ENCODE measurements at places on chromosomes 2 and 18. TPM values are rescaled to one million over a fixed set of nuclear protein-coding genes. Genes with fewer than 3 reads are reported as not detected.

GRCh38 chr18:11091746-11092145, 57.6 kb downstream of the PIEZO2 start:
- DNase-seq, result no peak

DNA sequence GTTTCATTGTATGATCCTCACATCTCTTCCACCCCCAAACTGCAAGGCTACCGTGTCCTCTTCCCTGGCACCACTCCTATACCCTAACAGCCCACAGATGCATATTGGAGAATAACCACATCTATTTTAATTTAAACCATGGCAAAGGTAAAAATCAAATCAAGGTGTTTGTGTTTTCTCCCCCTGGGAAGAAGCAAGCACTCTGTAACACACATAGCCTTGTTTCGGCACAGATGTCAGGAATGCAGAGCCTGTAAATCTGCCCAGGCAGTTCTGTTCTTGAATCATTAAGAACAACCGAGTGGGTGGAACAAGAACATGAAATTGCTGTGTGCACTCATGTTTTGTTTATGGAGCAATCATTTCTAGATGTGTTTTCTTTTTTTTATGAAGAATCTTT, 6.8 kb upstream of the COX7A2L start:
- DNase-seq, result no peak

DNA sequence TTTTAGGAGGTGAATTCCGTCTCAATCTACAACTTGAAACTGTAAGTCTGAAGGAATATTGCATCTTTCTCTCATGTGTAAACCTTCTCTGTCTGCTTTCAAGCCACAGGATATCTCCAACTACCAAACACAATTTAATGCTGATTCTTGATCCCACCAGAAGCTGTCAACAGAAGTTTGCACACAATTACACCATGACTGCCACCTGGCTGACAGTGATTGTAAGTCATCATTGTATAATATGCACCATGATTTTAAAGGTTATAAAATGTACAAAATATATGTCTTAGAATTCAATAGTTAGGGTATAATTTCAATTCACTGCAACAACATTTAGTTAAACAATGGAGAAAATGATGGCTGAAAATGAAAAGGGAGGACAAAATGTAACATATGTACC, 18.4 kb downstream of the PREPL start:
- peak; percentile 27 for DNase-seq

GRCh38 chr18:61882296-61883004, 10.4 kb downstream of the RNF152 start:
- DNase-seq, result peak; percentile 7

DNA sequence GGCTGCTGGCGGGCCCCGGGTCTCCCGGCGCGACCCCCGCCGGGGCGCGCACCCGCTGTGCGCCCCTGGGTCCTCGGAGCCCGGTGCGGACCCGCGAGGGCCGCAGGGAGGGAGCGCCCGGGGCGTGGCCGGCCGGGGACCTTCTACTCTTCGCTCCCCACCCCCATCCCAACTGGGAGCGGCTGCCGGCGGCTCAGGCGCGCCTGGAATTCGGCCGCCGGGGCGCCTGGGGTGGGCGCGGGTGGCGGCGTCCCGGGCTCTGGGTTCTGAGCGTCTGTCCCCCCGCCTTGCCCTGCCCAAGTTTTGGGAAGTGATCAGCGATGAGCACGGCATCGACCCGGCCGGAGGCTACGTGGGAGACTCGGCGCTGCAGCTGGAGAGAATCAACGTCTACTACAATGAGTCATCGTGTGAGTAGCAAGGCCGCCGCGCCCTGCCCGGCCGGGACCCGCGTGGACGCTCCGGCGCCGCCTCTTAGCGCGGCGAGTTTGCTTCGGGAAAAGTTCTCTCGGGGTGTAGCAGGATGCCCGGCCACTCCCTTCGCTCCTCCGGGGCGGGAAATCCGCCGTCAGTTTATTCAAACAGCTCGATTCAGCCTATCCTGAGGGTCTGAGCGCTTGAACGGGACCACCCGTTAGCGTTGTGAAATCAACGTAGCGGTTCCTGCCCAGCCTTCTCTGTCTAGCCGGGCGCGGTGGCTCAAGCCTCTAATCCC, 502 bp downstream of the TUBB6 start:
- DNase-seq, result peak; percentile 87

GRCh38 chr18:68721681-68722583, 7.0 kb upstream of the TMX3 start:
- no peak for DNase-seq

DNA sequence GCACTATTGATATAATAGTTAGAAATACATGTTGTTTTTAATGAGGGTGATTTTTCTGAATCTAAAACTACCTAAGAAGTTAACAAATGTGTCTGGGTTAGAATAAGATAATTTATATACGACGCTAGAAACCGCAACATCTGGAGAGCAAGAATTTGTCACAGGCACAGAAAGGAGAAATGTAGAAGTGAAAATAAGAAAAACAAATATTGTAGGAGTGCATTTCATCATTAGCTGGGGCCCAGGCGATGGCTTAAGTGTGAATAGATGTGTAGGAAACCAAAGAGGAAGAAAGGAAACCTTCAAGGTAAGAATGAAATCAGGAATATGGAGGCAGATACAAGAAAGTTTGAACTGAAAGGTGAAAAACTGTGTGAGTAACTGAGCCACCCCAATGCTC, 90.3 kb downstream of the LRP2 start:
- DNase-seq, result no peak

- DNase-seq, result no peak
These were observed 44.6 kb downstream of the CNGA3 start for GRCh38 chr2:98390571-98391476.

GRCh38 chr2:239318790-239319661, 81.8 kb downstream of the HDAC4 start:
- DNase-seq, result no peak

- DNase-seq, result no peak
These were observed 7.5 kb downstream of the TMSB10 start for GRCh38 chr2:84912984-84913383.

DNA sequence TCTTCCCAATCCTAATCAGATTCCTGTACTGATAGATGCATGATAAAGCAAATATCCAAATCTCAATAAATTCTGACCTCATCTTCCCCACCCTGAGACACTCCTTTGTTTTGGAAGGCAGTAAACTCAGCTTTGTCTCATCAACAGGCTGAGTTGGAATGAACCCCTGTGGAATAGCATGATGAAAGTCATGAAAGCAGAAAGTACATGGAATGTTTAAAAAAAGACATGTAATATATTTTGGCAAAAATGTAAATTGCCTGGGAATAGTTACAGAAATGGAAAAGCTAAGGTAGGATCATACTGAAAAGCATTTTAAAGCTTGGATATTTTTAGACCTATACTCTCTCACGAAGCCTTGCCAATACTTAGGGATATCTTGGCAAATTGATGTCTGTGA, 468.7 kb upstream of the CDH7 start:
- no peak for DNase-seq

DNA sequence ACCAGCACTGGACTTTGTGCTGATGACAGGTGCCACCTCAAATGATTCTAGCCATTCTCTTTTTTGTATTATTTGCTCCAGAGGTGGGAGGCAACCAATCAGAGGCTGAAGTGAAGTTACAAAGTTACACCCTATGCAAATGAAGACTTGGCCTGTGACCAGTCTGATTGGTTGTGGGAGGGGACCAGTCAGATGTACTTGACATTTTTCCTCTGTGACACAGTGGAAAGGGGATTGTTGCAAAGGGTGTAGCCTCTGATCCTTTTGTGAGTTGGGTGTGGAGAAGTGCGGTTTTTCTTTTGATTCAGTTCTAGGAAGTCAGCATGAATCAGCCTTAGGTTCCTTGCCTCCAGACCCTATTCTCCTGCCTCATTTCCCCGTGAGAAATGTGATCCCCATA, 244.0 kb downstream of the ARL6IP6 start:
- DNase-seq, result no peak

- peak; percentile 95 for DNase-seq
These were observed 4.5 kb downstream of the ZFP36L2 start for GRCh38 chr2:43221763-43222474.

GRCh38 chr2:168426861-168427260, 29.2 kb upstream of the CERS6 start:
- DNase-seq, result no peak

- DNase-seq, result no peak
These were observed 31.7 kb downstream of the GPC1 start for GRCh38 chr2:240467149-240467642.

DNA sequence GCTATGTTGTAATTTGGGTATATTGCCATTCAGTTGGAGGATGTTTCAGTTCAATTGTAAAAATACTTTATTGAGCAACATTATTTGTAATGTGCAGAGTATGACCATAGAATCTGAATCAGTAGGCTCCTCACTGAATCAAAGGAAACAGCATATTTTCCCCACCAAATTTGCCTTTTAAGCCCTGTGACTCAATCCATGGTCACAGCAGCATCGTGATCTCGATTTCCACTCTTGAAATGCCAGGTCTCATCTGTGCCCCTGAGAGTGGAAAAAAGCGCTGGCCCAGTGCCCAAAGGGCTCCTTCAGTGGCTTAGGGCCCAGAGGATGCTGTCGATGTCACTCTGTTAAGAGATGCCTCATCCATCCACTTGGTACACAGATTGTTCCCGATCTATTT, 57.5 kb downstream of the FHOD3 start:
- no peak for DNase-seq

- no peak for DNase-seq
These were observed 192.6 kb upstream of the TCF4 start for GRCh38 chr18:55780586-55781071.

DNA sequence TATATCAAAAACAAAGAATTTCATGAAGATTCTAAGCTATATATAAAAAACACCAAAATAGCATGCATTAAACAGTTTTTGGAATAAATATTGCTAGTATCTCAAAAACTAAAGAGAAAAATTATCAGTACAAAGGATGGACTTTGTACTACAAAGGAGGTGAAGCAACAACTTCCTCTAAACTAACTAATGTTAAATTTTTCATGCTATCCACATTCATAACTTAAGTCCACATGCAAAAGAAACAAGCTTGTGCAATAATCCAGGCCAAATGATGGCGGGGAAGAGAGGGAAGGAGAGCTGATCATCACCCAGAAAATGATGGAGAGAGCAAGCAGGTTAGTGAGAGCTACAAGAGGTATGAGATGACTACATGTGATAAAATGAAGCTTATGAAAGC, 70.1 kb downstream of the KIDINS220 start:
- DNase-seq, result no peak

DNA sequence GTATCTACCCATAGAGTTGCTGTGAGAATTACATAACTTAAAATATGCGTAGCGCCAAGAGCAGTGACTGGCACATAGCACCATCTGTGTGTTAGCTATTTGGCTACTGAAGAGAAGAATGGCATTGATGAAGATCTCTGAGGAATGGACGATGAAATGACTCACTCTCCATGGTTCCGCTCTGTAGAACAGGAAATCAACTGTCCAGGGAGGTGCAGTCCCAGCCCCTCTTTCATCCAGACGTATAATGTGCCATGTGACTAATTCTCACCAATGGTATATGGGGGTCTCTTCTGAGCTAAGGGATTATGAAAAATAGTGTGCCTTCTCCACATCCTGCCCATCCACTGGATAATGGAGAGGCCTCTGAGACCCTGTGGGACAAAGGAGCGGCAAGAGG, 254.8 kb downstream of the CYP26B1 start:
- no peak for DNase-seq

GRCh38 chr18:49955263-49955662, 141.9 kb upstream of the ACAA2 start:
- no peak for DNase-seq

- no peak for DNase-seq
These were observed 420.7 kb upstream of the SALL3 start for GRCh38 chr18:78558948-78559347.

DNA sequence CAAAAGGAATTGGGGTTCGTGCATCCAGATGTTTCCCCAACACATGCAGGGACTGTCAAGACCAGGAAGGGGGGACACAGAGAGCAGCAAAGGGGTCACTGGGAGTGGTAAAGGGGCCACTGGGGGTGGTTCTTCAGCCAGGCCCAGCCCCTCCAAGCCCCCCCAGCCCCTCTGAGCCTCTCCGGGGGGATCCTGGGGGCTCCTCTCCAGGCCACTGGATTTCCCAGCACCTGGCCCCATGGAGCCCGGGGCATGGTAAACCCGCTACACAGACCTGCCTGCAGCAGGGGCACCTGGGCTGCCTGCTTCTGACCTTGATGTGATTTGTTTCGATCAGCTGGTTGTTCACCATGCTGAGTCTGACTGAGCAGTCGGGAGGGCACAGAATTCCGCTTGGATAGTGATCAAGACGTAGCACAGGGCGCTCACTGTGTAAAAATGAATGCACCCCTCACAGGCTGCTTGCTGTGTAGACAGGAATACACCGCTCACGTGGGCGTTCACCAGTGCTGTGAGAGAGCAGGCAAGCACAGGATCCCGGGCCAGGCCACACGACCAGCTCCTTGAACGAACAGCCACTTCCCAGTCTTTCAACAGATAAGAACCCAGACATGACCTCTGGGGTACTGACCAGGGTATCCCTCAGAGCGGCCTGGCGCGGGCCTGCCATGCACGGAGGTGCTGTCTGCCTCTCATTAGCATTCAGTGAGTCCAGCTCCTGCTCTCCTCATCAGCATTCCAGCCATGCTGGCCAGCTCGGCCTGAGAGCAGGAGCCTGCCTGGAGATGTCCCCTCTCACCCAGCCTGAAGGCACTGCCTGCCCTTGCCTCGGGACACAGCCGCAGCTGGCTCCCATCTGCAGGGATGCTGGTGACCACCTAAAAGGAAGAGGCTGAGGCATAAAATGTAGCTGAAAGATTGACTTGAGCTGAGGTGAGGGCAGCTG, 73.3 kb upstream of the OTOS start:
- DNase-seq, result no peak

- no peak for DNase-seq
These were observed 102.0 kb downstream of the SH3RF3 start for GRCh38 chr2:109230941-109231420.

GRCh38 chr18:10670856-10671255, 145.0 kb downstream of the NAPG start:
- no peak for DNase-seq

- DNase-seq, result no peak
These were observed 40.1 kb upstream of the CCDC88A start for GRCh38 chr2:55459714-55460274.

- no peak for DNase-seq
These were observed 458.7 kb upstream of the HS6ST1 start for GRCh38 chr2:128777196-128778035.

GRCh38 chr18:65592435-65592834, 158.4 kb upstream of the CDH7 start:
- no peak for DNase-seq

GRCh38 chr2:144229296-144229695, 290.6 kb downstream of the ZEB2 start:
- no peak for DNase-seq

DNA sequence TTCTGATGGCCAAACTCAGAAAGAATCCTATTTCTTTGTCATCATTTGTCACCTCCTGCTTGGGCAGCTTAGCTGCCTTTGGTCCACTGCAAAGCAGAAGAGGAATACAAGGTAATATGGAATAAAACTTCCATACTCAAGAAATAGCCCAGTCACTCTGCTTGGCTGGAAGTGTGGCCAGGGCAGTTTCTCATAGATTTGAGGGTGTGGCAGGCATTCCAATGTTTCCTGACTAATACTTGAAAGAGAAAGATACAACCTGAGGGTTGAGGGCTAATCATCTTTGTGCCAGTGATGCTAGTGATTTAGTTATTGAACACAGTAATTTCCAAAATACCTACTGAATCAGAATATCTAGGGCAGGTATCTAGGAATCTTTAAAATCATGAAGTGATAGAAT, 83.1 kb downstream of the FAM161A start:
- DNase-seq, result no peak

The CXCR4 gene
- 26.8 TPM for total RNA-seq

The ADD2 gene
- 23.4 TPM for total RNA-seq

The CELF4 gene
- 0.13 TPM for total RNA-seq

The ALPG gene
- total RNA-seq, result not detected

The ALK gene
- not detected for total RNA-seq

The RBBP8 gene
- total RNA-seq, result 14.0 TPM

The DNAJC5G gene
- total RNA-seq, result 1.0 TPM

The THSD7B gene
- not detected for total RNA-seq

Measured in dermis microvascular lymphatic vessel endothelial cell (primary cell).